ENCODE measurements at places on chromosomes 1 and 21.

DNA sequence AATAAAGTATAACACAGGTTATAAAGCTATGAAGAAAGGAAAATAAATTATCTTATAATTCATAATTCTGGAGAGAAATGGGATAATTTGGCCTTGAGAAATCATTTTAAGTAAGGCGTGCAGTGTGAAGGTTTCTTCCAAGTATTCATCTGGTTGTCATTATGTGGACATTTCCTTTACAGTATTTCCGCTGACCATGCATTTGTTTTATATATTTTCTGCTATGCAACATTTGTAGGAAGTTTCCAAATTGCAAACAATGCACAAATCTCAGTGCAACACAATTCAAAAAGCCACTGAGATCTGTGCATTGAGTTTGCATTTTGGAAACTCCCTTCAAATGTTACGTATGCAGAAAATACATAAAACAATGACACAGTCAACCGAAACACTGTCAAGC is 17.8 kb downstream of the ZNF670 start:
- DNase-seq = no peak

- no peak for DNase-seq
Observed at GRCh38 chr1:107327446-107327845, 186.6 kb downstream of the NTNG1 start.

DNA sequence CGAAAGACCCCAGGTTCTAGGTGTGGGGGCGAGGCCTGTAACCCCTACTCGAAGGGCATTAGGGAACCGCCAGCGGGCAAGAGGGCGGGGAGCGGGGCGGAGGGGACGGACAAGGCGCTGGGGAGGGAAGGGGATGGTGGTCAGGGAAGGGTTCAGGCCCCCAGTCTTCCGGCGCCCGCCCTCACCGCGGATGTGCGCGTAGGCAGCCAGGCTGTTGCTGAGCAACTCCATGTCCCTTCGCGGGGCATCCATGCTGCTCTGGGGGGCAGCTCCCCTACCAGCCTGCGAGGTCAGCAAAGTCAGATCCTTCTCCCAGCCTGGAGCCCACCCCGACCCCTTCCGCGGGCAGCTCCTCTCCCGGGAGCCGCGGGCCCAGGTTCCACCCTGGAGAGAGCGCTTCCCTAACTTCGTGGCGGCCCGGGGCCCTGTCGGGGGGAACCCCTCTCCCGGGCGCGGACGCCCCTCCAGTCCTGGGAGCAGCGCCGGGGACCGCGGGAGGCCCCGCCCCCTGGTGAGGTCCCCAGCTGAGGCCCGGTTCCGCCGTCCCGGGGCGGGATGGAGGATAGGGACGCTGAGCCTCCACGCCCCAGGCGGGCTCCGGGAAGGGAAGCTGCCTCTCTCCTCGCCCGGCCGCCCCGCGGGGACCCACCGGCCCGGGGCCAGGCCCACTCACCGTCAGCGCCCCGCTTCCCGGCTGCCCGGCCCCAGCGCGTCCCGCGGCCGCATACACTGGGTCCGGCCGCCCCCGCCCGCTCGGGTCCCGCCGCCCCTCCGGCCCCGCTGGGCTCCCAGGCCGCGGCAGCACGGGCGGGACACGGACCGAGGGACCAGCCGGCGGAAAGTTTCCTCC is 434 bp downstream of the EVA1B start:
- DNase-seq = no peak

- DNase-seq = no peak
Observed at GRCh38 chr1:208565756-208566440, 321.7 kb upstream of the PLXNA2 start.

DNA sequence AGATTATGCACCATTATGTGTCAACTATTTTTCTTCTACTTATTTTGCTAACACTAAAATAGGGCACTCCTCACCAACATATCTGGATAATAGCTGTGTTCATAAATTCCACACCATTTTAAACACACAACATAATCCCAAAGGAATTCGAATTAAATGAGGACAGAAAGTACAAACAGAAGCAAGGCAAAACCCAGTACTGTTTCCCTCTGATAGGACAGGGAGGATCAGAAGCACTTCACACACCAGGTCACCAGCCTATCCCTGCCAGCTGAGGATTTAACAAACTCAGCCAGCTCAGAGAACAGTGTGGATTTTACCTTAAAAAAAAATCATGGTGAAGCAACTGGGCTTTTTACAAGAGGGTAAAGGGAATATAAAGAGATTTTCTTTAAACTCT is 20.0 kb downstream of the CRYZ start:
- DNase-seq = no peak

GRCh38 chr1:12434174-12434573 is 183.8 kb downstream of the DHRS3 start:
- no peak for DNase-seq

GRCh38 chr1:94068096-94068998 is 52.6 kb downstream of the ABCA4 start:
- DNase-seq = no peak

- DNase-seq = no peak
Observed at GRCh38 chr1:3156936-3157335, 87.9 kb downstream of the PRDM16 start.

DNA sequence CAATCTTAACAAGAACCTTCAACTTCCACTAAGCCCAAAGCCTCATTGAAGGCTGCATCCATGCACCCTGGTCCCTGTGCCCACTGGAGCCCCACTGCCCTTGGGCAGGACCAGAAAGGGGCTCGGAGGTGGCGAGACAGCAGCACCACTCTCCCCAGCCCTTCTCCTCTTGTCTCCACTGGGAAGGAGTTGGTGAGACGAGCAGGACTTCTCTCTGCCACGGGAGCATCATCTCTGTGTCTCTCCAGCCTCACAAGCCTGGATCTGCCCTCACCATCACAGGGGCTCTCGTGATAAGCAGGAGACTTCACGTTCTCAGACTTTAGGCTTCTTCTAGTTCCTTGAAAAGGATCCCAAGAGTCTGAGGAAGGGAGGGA is 7.2 kb upstream of the ETV3L start:
- no peak for DNase-seq

DNA sequence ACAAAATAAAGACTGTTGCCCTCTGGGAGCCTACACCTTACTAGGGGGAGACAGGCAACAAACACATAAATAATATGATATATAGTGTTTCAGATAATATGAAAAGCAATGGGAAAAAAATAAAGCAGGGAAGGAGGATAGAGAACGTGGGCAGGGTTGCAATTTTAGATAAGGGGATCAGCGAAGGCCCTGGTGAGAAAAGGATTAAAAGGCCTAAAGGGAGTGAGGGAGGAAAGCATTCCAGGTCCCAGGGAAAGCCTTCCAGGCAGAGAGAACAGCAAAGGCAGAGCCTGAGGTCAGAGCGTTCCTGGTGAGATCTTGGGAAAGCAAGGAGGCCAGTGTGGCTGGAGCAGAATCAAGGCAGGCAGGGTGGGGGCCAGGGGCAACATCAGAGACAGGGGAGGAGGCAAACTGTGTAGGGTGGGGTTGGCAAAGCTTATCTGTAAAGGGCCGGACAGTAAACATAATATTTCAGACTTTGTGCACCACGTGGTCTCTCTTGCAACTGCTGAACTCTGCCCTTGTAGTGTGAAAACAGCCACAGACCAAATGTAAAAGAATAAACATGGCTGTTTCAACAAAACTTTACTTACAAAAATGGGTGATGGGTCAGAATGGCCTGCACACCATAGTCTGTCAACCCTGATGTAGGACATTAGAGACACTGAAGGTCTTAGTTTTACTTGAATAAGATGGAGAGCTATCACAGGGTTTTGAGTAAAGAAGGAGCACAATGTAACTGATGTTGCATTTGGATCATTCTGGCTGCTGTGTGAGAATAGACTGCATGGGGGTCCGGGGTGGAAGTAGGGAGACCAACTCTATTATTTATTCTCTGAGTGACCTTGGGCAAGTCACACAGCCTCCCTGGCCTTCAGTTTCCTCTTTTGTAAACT is 13.3 kb upstream of the CPT2 start:
- no peak for DNase-seq

DNA sequence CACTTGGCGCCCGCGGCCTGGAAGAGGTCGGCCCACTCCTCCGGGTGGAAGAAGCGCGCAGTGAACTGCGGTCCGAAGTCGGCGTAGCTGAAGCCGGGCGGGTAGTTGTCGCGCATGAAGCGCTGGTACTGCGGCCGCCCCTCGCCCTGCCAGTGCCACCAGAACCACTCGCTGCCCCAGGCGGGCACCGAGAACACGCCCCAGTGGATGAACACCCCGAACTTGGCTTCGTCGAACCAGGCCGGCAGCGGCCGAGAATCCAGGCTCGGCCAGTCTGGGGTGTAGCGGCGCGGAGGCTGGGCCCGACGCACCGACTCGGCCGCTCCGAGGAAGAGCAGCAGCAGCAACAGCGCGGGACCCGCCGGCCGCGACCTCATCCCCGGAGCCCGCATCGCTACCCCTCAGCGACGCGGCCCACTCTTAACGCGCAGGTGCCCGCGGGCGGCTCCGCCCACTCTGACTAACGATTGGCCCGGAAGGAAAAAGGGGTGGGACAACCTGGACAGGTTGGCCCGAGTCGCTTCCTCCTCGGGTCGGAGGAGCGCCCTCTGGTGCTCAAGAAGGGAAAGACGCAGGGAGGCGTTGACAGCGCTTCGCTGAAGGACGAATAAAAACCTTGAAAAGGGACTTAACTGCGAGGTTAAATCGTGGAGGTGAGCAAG is at the start of gene FUCA1:
TSS of gene FUCA1 (minus strand) at position 396 of the 662 bp plus-strand sequence. CDS start at position 392, 4 bp downstream.
- peak; percentile 97 for DNase-seq

DNA sequence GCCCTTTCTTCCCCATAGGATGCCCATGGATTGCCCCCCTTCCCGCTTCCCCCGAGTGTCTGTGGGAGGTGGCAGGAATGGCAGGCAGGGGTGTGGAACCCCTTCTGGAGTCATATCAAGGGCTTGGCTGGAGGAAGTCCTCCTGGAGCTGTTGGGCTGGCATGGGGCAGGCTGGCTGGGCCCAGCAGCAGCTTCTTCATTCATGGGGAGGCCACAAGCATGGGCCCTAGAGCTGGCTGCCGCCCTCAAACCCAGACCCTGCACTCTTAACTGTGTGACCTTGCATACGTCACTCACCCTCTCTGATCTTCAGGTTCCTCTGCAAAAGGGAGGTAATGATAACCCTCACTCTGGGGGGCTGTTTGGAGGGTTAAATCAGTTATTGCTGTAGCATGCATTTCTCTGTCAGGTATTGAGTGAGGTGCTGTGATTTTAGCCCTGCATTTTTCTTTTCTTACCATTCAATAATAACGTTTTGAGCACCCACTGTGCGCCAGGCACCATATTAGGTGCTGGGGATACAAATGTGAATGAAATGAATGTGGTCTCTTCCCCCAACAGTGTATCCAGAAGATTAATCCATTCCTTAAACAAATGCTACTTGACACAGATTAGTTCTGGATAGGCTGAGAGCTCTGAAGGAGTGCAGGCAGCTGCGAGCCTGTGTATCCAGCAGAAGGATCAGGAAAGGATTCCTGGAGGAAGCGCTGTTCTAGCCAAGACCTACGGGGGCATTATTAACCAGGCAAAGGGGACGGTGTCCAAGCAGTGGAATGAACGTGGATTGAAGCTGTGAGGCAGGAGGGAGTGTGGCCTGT is 9.3 kb downstream of the PCSK9 start:
- no peak for DNase-seq

GRCh38 chr1:218524526-218524925 is 179.4 kb downstream of the TGFB2 start:
- no peak for DNase-seq

GRCh38 chr1:31101147-31101502 is 35.6 kb upstream of the PUM1 start:
- peak; percentile 6 for DNase-seq

DNA sequence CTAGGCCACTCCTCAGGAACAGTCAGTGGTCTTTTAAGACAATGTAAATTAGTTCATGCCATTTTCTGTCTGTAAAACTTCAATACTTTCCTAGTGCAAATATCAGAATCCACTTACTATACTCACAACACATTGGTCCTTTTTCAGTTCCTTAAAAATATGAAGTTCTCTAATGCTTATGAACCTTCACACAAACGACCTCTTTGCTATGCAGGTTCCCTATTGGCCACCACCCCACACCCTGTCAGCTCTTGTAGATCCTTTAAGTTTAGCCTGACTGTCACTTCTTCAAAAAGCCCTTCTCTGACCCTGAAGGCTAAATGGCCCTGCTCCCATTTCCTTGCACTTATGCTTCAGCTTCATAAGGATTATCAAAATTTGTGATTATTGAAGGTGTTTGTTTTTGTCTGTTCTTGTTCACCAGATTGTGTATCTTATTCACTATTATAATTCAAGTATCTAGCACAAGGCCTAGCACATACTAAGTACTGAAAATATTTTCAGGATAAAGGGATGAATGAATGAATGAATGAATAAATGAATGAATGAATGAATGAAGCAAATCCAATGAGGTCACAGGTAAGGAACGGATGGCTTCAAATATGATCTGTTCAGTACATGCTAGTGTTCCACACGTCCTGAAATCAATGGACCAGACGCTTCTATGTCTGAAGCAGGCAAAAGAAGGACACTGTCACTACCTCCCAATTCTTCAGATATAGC is 373.9 kb downstream of the VAV3 start:
- no peak for DNase-seq

DNA sequence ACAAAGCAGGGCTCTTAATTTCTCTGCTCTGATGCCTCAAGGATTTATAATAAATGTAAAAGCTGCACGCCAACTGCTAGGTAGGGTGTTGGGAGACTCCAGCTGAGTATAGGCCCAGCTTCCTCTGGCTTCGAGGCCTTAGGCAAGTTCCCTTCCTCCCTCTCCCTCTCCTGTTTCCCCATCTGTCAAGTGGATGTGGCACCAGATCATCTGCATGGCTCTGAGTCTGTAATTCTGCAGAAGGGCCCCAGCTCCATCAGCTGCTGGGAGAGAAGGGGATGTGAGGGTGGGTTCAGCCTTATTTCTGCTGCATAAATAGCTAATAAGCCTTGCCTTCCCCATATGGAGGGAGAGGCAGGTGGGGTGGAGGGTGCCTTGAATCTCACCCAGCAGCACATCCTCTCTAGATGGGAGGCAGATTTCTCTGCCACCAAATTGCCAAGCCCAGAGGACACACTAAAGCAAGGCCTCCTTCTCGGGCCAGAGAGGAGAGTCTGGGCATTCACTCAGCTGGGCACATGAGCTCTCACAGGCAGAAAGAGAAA is 3.8 kb downstream of the TRIM62 start:
- no peak for DNase-seq

GRCh38 chr1:173415490-173415889 is 61.6 kb upstream of the PRDX6 start:
- no peak for DNase-seq

DNA sequence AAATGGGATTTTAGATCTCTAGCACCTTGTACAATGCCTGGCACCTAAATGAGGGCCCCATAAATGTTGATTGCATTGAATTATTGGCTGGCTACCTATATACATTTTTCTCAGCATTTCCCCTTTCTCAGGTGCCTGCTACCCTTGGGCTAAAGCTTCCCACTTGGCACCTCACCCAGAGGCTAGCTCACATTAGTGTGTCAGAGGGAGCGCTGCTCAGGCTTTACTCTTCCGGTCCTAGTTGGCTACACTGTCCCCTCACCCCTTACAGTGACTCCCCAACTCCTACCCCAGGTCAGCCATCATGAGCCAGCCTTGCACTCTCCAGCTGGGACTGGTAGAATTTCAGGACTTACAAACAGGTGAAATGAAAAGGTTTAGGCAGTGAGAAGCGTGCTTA is 9.5 kb downstream of the TRAF5 start:
- DNase-seq = no peak

GRCh38 chr1:218439541-218440295 is 94.6 kb downstream of the TGFB2 start:
- DNase-seq = no peak
